Mammary epithelial cell (primary cell): ENCODE measurements at places on chromosomes 6 and 20.

- no peak for DNase-seq
Measured at GRCh38 chr20:44219170-44219730, 8.7 kb upstream of the OSER1 start.

DNA sequence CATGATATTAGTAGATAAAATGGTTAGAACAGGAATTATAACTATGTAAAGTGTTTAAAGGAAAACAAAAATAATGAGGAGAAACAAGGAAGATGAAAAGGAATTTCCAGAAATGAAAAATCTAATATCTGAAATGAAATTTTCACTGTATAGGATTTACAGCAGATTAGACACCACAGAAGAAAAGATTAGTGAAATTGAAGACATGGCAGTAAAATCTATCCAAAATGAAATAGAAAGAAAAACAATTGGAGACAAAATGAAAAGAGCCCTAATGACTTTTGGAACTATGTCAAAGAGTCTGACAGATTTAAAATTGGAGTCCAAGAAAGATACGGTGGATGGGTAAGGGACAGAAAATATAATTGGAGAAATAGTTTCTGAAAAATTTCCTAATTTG lies 174.2 kb downstream of the AKAP7 start:
- no peak for DNase-seq

GRCh38 chr6:25179051-25179778 lies 100.0 kb upstream of the CARMIL1 start:
- DNase-seq = no peak

DNA sequence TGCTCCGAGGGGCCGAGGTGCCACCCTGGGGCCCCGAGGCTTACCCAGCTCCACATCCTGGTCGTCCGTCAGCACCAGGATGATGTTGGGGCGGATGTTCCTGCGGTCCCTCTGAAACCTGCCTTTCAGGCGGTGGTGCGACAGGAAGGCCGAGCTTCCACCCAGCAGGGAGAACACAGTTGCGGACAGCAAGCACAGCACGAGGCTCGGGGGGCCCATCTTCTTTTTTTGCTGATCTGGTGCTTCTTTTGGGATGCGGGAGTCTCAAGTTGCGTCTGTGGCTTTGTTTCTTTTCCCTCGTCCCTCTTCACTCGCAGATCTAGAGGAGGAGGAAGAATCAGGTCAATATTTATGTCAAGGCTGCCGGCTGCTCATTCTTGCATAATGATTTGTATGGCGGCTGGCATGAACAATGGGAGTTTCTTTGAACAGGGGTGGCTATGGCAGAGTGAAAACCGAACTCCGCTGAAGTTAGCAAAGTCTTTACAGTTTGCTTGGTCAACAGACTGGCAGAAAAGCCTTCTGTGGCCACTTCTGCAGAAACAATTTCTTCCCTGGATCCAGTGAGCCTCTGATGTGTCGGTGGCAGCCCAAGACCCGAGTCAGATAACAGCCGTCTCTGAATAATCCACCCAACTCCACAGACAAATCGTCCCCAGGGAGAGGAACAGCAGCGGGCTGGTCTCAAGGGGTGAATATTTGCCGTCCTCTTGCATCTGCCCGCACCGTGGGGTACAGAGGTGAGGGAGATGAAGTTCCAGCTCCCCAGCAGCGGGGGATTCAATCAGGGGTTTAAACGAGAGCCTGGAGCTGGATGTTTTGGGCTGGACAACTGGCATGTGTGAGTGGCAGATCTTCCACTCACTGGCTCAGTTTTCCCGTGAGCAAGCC lies 27.9 kb downstream of the SULF2 start:
- DNase-seq = no peak

DNA sequence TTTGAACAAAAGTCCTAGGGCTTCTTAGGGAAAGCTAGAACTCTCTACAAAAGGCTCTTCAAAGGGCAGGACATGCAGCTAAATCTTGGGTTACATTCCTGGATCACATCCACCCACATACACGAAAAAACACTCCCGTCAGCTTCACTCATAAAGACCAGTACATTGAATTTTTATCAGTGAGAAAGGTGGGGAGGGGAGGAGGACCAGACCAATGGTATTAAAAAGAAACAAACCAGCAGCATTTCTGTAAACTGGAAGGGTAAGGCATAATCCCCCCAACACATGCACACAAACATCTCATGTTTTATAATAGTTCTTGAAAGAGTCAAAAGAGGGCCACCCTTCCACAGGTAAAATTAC lies 31.6 kb downstream of the MYLK4 start:
- DNase-seq = no peak

- DNase-seq = peak; percentile 86
Measured at GRCh38 chr6:169665289-169665688, 36.5 kb downstream of the WDR27 start.

DNA sequence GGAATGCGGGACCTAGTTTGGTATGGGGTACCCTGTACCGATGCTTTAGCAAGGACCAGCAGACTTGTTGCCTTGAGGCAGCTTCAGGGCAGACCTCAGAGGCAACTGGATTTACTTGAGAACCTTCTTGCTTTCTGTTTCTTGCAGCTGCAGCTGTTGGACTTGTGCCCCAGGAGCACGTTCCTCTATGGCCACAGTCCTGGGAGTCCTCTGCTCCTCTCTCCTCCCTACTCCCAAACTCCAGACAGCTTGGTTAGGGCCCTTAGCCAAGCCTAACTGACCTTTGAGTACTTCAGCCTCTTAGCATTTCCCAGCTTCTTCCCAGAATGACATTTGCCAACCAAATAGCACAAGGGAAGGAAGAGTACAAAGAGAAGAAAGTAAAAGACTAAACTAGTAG lies 34.7 kb downstream of the GHRH start:
- DNase-seq = no peak

DNA sequence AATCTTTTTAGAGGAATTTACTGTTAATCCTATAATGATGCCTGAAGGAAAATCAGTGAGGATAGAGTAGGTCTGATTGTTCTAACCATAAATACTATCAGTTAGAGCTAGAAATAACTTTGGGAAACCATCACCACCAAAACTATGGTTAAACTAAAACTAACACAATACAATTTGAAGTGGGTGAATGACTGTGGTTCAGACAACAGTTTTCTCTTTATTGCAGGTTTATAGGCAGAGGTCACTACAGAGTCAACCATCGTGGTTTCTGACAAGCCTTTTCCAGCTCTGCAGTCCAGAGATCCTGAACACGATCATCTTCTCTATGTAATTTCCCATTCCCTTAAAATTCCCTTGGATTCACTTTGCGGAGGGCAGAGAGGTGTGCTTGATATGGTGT lies 134.3 kb downstream of the IBTK start:
- no peak for DNase-seq

DNA sequence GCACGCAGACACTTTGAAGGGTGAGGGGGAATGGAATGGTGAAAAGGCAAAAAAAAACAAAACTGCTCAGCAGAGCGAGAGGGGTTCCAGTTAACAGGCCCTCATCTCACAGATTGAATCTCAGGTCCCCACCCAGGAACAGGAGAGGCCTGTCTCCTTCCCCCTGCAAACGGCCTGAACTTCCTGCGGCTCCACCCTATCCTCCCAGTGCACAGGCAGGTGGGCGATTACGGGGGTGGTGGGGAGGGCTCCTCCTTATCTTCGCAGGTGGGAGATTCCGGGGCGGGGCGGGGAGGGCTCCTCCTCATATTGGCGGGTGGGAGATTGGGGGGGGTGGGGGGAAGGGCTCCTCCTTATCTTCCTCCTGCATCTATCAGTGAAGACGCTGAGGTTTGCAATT lies 129.0 kb downstream of the SOX4 start:
- DNase-seq = no peak

DNA sequence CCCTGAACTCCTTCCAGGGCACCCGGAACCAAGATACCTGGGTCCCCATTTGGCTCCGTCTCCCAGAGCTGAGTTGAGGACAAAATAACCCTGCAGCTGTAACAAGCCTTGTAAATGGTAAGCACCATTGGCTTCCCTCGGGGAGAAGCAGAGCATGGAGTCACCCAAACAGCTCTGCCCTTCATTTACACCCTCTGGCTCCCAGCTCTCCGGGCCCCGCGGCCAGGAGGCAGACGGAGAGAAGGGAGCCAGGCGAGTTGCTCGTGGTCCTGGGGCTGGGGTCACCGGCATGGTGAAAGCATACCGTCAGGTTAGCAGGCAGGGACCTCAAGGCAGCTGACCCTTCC lies 2.1 kb downstream of the TFEB start:
- DNase-seq = peak; percentile 38

- DNase-seq = no peak
Measured at GRCh38 chr6:78917788-78918187, 50.4 kb downstream of the IRAK1BP1 start.
